ENCODE measurements at places on chromosomes 12 and 14.

- DNase-seq = peak; percentile 71
Measured at GRCh38 chr14:39247256-39247655, 13.5 kb downstream of the MIA2 start.

- DNase-seq = no peak
Measured at GRCh38 chr14:21029917-21030316, at the start of gene TPPP2. TSS of gene TPPP2 (plus strand) at chr14:21030217. CDS start at chr14:21030582, 365 bp downstream.

- peak; percentile 16 for DNase-seq
Measured at GRCh38 chr12:107449891-107450290, 235.7 kb upstream of the PWP1 start.

DNA sequence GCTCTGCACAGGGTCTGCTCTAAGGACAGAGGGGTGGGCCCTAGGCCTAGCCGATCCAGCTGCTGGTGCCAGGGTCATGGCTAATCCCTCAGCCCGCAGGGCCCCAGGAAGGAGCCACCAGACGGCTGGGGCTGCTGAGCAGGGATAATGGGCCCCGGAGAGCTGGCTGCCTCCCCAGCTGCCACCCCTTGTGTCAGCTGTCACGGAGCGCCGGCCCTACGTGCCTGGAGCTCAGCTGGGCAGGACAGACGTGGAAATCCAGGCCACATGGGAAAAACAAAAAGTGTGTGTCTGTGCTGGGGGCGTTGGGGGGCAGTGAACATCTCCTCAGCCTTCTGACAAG is 36.2 kb downstream of the CHGA start:
- no peak for DNase-seq

DNA sequence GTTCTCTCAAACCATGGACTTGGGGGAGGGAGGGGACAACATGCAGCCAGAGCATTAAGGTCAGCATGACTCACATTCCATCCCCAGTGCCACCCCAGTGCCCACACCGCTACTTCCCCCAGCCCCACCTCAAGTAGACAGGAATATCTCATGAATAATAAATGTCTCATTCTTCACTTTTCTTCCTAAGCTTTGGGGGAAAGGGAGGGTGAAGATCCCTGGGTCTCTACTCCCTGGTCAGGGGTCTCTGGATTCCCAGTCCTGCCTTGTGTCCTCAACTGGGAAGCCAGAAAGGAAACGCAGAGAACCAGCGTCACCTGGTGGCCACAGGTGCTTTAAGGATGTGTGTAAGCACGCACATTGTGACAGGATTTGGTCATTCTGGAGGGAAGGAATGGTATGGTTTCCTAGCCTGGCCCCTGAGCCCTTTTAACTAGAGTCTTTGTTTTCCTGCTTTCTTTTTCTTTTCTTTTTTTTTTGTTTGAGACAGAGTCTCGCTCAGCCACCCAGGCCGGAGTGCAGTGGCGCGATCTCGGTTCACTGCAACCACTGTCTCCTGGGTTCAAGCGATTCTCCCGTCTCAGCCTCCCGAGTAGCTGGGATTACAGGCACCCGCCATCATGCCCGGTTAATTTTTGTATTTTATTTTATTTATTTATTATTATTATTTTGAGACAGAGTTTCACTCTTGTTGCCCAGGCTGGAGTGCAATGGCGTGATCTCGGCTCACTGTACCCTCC is 3.4 kb downstream of the GPR84 start:
- DNase-seq = peak; percentile 75

- no peak for DNase-seq
Measured at GRCh38 chr14:75522224-75522982, at the start of gene BATF. TSS of gene BATF (plus strand) at chr14:75522469. CDS start at chr14:75522683, 214 bp downstream.

DNA sequence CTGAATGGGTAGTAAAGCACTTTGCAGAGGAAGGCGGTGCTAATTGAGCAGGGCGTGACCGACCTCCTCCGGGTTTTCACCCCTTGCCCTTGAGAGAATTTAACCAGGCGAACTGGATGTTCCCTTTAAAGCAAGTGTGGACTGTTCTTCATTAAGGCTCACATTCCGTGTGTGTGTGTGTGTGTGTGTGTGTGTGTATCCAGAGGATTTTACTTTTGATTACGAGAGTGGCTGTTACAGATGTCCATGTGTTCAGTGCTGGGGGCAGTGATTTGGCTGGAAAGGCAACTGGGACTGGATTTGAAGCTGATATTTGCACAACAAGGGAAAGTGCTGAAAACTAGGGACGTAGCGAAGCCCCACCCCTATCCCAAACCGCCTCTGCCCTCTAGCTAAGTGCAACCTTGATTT is 2.2 kb downstream of the TMEM132C start:
- DNase-seq = no peak

GRCh38 chr14:55065411-55065810 is 14.0 kb downstream of the MAPK1IP1L start:
- no peak for DNase-seq

GRCh38 chr12:52428121-52428520 is 6.0 kb downstream of the KRT75 start:
- no peak for DNase-seq

DNA sequence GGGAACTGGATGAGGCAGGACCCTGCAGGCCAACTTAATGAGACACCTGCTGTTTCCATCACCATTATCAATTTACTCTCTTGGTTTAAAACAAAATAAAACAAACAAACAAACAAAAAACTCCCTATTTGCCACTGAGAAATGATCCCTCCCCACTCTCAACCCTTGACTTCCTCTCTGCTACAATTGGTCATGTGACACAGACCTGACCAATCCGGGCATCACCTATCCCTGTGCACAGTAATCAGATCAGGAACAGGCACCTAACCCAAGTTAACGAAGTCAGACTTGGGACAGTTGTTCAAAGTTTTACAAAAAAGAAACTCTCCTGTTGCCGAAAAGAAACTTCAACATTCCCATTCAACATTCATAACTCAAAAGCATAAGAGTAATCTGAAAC is 58.4 kb downstream of the NELL2 start:
- no peak for DNase-seq

DNA sequence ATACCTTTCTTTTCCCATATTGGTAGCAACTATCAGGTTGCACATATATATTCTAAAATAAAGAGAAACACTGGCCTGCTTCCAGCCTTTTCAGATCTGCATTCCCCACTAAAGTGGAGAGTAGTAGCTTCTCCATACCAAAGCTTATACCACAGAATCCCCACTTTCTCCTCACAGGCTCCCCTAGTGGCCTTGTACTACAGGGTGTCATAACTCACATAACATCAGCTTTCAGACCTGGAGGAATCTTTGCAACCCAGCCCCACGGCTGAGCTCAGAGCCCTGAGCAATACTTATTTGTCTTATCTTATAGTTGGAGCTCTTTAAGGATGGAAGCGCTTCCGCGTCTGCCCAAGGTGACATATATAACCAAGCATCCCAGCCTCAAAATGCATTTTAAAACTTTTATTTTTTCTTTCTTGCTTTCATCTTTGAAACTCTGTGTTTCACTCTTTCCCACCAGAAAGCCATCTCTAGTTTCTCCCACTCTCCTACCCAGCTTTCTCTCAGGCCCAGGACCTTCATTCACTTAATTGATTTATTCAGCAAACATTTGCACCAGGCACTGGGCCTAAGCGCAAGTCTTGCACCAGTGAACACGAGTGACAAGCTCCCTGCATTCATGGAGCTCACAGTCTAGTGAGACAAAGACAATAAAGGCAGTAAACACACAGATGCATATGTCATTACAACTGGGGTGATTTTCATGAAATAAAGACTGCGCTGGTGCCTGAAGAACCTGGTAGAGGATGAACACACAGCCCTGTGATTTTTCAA is 254.7 kb downstream of the IPO8 start:
- peak; percentile 51 for DNase-seq

GRCh38 chr12:130920723-130921381 is 32.9 kb upstream of the ADGRD1 start:
- DNase-seq = peak; percentile 25

DNA sequence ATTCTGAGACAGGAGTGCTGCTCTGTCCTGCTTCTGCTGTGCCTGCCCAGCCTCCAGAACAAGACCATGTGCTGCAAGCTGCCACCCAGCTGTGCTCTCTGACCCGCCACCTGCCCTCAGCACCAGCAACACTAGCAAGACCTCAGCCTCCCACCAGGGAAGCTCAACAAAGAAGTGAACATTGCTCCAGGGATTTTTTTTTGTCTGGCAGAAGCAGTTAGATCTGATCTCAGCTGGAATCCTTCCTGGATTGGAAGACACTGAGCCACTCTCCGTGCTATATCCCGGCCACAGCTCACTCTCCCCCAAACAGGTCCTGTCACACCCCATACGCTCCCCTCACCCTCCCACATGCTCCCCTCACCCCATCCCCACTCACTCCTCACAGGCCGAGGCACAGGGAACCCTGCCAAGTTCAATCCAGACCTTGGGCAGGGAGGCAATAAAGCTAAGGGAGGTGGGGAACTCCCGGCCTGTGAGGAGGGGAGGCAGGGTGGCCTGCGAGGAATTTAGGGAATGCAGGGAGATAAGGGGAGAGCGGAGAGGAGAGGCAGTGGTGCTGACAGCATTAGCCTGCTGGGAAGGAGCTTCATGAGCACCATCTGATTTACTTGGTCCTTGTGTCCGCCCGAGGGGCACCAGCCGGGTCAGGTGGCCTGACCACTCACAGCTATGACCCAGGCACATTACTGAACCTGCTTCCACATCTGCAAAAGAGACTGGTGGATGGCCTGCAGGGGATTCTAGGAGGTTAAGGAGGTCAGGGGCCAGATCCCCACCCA is 29.7 kb downstream of the CCDC85C start:
- DNase-seq = peak; percentile 55

- DNase-seq = peak; percentile 92
Measured at GRCh38 chr12:121802843-121803698, 738 bp upstream of the SETD1B start.

DNA sequence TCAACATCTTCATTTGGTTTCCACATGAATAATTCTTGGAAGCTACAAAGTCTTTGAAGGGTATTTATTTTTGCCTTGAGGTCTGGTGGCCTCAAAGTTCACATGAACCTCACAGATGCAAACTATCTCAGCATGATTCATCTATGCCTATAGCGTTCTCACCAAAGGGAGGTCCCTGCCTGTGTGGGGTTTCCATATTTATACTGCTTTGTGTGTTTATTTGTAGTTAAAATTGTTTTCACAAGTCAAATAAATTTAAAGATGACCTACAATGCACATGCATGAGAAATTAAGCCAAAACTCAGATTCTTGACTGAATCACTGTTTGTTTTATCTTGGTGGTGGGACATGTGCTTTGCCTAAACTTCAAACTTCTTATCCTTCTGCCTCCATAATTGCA is 176.7 kb downstream of the PPM1H start:
- DNase-seq = peak; percentile 33

- no peak for DNase-seq
Measured at GRCh38 chr12:6694701-6695100, 5.5 kb upstream of the ZNF384 start.

GRCh38 chr14:71658261-71658860 is 273.9 kb upstream of the RGS6 start:
- peak; percentile 24 for DNase-seq

GRCh38 chr14:94101748-94102147 is 8.8 kb upstream of the IFI27 start:
- DNase-seq = no peak

DNA sequence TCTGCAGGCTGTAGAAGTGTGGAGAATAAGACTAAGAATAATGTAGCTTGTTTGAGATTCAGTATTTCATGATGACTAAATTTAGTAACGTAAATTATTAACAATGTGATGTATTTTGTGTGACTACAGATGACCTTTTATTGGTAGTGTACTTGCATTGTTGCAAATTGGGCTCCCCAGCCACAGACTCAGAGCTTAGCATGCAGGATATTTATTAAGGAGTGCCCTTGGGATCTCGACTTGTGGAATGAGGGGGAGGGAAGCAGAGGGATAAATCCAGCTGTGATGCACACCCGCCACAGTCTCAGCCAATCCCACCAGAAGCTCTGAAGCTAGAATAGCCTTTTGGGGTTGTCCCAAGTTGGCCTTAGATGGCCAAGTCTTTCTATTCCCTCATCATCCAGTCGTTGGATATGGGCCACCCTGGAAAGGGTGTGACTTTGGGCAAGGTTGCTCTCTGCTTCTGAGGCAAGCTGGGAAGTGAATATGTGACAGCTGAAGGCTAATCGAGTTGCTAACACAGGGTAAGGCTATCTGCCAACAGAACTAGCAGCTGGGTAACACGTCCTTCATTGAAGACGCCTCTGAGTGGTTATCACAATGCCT is 42.1 kb upstream of the USP44 start:
- no peak for DNase-seq

GRCh38 chr12:116544656-116545055 is 14.5 kb upstream of the MAP1LC3B2 start:
- no peak for DNase-seq

DNA sequence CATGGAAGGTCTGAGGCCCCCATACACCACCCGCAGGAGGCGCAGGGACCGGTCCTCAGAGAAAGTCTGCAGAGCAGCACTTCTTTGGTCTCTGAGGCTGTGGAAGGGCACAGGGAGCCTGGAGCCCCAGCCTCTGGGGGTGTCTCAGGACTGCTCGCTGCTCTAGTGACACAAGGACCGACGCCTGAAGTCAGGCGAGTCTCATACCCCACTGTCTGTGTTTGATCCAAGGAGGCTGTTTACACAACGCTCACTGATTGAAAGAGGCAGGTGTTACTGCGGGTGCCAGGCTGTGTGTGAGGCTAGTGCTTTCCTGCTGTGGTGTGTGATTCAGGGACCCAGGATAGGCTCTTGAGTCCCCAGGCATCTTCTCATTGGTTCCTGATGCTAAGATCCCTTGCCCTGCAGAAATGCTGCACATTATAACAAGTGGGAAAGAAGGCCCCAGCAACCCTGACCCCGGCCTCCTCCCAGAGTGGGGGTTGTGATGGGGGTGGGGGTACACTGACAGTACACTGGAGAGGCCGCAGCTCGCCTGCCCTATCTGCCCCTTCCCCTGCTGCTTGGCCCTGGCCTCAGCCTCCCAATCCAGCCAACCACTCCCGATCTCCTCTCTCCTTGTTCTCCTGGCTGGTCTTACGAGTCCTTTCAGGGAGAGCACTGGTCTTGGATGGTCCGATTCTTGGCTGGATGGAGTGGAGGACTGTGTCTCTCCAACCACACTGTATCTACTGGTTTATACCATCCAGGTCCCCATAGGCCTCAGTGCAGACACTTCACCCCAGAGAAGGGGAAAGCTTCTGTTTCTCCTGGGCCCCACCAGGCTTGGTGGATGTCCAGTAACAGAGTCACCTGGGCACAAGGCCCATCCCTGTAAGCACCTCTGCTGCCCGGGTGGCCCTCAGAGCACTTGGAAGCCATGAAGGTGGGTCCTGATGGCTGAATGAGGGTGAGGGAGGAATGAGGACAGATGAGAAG is 6.6 kb downstream of the CACNA2D4 start:
- DNase-seq = no peak

- DNase-seq = peak; percentile 31
Measured at GRCh38 chr14:39102265-39102968, 618 bp downstream of the SEC23A start.
